ENCODE measurements at places on chromosomes 4 and X.
A peak's percentile ranks its signal among the peaks of the same experiment; 100 is the strongest.

DNA sequence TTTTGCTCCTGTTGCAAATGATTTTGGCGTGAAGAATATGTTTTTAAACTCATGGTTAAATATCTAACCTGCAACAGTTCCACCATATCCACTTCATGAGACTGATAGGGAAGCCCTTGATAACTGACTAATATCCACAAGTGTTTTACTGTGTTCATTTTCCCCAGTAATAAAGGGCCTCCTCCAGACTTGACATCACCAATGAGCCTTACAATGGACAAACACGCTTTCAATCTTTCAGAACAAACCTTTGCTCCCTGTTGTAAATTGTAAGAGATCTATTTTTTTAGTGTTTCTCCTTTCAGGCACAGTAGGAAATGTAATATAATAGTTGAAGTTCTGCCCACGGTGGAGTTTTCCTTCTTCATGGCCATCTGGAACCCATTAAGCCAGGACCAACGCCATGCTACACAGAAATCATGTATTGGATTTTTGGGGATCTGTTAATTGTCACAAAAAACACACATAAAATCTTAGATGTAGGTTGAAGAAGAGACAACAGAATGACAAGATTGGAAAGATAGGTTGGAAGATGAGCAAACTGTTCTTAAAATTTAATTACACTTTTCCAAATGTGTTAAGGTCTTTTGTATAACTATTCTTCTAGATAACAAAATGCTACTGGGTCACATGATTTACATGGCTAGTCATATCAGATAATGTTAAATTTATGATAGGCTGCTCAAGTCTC, 1030.1 kb downstream of the FSTL5 start:
- no peak for DNase-seq

DNA sequence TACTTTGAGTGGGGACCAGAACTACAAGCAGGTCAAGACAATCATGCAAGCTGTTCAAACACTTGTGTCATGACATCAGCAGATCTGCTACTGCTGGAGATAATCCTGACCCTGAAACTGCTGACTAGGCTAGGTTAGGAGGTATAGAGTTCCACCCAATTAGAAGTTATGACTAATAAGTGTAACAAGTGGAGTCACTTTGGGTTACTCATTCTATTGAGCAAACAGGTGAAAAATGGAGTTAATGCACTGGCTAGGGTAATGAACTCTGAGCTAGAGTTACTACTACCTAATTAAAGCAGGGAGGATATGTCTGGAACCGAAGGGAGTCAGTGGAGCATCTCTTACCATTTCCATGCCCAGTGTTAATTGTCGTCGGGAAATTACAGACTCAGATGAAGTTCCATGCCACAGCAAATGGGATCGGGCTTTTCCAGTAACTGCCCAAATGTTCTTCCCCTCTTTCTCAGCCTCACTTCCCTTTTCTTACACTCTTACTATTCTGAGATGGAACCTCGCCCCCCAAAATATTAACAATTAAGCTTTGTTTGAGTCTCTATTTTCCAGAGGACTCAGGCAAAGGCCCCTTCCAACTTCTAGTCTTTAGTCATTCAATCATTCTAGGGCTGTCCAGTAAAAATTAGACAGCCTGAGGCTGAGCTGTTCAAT, 19.8 kb upstream of the MANBA start:
- DNase-seq, result no peak

- DNase-seq, result peak; percentile 90
Observed at GRCh38 chrX:283115-283845, 2.1 kb downstream of the PLCXD1 start.

DNA sequence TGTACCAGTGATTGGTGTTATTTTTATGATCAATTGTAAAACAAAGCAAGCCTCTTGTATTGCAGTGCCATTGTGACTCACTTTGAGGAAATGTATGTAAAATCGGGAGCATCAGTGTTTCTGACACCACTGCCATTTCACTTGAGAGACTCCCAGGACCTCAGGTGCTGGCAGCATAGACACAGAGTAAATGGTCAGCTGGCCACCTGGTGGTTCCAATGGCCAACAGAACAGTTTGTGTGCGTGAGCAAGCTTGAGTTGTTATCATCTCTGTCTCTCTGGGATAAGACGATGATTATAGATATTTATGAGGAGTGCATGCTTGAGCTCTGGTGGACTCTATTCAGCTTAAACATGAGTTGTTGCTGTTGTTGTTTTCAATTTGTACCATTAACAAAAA, 356.6 kb downstream of the GUCY2F start:
- no peak for DNase-seq

DNA sequence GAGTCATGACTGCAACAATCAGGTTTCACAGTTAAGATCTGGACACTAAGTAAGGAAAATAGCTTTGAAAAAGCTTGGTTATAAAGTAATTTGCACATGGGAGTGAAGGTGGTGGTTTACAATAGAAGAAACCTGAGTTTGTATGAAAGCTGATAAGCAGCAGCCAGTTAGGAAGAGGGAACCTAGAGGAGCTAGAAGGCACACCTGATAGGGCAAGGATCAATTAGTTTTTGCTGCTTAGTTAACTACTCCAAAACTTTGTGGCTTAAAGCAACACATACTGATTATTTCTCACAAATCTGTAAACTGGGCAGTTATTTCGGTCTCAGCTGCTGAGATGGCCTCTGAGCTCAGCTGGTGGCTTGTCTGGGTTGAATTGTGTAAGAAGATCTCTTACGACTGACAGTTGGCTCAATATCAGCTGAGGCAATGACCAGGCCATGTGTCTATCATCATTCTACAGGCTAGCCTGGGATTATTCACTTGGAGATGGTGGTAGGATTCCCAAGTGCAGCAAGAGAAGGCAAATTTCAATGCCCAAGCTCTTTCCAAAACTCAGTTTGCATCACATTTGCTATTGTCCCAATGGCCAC, 255.0 kb upstream of the PITX2 start:
- DNase-seq, result no peak

GRCh38 chrX:151386838-151387459, 10.1 kb upstream of the VMA21 start:
- DNase-seq, result no peak

DNA sequence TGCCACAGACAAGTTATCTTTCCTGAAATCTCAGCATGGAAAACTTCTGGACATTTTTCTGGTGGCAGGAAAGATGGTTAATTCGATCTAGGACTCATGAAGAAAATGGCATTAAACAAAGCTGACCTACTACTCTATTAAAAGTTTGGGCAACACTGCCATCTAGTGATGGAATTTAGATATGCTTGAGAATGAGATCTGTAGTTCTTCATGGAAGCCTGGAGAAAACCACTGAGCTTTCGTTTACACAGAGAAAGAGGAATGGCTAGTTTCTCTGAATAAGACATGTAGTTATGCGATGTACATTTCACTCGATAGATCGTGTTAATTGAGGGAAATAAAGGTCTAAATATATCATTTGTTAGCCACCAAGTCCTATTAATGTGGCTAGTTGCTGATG, 51.7 kb upstream of the CHRDL1 start:
- DNase-seq, result no peak
